ENCODE measurements at places on chromosomes 3 and 15. TPM values are rescaled to one million over a fixed set of nuclear protein-coding genes. Genes with fewer than 3 reads are reported as not detected.

DNA sequence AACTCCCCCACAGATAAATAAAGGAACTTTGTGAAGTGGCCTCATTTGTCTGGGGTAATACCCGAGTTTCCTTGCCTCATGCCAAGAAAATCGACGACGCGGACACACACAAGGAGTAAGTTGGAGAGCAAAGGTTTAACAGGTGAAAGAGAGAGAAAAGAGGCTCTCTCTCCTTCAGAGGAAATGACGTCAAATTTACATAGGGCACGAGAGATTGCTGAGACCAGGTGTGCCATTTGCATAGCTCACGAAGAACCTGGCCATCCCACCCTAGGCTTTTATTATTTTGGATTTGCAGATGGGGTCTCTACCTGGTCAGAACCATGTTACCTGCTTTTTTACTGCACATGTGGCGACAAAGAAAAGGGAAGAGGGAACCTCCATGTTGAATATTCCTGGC, 49.3 kb upstream of the IGF2BP2 start:
- no peak for DNase-seq

DNA sequence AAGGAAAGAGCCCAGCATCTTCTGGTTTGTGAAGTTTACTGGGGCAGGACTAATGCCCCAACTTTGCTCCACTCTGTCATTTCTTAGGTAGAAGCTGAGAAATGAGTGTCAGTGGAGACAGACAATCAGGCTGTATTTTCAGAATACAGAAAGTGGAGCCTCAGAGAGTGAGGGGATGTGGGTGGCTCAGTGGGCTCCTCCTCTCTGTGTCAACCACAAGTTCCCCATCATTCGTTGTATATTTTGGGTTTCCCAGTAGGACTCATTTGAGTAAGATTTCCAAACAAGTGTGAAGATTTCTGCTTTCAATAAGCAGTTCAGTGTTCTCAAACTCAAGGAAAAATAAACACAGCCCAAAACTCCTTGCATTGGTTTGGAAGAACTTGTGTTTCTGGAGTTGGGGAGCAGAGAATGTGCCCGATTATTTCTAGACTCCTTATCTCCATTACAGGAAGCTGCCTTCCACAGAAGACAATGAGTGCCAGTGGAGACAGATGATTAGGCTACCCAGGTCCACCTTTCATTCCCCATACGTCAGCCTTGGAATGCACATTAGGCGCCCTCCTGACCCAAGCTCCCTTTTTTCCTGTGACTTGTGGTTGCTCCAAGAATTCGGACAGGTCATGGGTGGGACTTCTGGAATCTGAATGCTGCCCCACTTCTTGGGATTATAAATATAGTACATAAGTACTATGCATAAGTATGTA, 792.1 kb upstream of the LMCD1 start:
- DNase-seq: no peak

- DNase-seq: no peak
Measured at GRCh38 chr3:138849222-138849940, 14.7 kb upstream of the PIK3CB start.

DNA sequence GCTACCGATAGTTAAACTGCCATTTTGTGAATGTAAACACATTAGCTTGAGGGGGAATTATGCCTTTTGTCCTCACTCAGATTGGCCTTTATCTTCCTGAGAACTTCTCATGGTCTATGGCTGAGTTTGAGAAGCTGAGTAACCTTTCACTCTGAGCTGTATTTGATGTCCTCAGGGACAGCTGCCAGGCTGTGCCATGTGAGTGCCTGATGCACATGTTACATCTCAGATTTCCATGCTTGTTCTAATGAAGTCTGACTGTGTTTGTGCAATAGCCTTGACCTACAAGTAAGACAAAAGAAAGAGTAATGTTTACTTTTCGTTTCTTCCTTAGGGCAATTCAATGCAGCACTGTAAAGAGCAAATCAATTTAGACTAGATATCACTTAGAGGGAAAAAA, 44.1 kb upstream of the ARL6 start:
- DNase-seq: no peak

GUCA1C gene
- total RNA-seq: not detected

DNA sequence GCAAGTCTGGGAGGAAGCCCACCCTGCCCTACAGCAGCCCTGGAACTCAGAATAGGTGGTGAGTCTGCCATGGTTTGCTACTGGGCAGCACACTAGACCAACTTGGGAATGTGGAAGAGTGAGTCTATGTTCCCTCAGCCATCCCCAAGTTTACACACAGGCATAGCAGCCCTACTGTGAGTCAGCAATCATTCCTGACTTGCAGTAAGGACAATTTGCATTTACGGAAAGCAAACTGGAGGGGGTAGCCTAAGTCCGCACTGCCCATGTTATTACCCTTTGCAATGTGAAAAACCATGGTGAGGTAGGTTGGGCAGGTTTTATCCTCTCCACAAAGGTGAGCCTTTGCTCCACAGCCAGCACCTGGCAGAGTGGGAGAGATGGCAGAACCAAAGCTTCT, 4.6 kb downstream of the TCTA start:
- DNase-seq: no peak

- no peak for DNase-seq
Measured at GRCh38 chr3:95718168-95718567, 1096.2 kb upstream of the EPHA6 start.

UQCRC1 gene
- 251 TPM for total RNA-seq

- DNase-seq: peak; percentile 96
Measured at GRCh38 chr3:184561061-184561912, at the start of gene EPHB3. Gene EPHB3 (plus strand): TSS chr3:184561785. CDS start chr3:184562236, 451 bp downstream.

DNA sequence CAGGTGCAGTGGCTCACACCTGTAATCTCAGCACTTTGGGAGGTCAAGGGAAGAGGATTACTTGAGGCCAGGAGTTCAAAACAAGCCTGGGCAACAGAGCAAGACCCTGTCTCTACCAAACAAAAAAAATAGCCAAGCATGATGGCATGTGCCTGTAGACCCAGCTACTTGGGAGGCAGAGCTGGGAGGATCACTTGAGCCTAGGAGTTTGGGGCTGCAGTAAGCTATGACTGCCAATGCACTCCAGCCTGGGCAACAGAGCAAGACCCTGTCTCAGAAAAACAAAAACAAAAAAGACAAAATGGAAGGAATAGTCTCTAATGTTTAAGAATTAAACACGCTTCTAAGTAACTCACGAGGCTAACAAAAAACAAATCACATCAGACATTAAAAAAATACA, 106.5 kb downstream of the DLG1 start:
- DNase-seq: no peak

GRCh38 chr3:97822359-97822775, 556 bp downstream of the CRYBG3 start:
- DNase-seq: peak; percentile 31

DNA sequence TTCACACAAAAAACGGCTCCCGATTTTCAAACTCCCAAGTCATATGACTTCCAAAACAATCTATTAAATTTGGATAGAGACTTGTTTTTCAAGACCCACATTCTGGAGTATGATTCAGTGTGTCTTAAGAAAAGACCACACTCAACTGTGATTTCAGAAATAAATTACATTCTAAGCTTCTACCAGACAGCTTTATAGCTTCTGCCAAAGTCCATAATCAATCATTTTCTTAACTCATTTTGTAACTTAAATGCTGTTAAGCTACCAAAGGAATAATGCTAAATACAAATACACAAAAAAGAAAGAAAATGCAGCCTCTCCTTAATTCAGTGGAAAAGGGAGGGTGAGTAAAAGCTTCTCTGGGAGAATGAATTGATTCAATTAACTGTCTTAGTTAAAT, 192.3 kb upstream of the P2RY1 start:
- DNase-seq: no peak

DNA sequence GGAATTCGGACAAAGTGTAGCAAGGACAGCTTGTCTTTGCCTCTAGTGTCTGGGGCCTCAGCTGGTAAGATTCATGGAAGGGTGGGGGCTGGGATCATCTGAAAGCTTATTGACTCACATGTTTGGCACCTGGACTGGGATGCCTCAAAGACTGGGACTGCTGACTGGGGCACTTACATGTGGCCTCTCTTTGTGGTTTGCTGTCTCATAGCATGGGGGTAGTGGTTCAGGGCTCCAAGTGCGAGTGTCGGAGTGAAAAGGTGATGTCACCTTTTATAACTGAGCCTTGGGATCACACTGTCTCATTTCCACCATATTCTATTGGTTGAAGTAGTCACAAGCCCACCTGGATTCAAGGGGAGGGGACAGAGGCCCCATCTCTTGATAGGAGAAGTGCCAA, 6.8 kb downstream of the MFSD1 start:
- DNase-seq: peak; percentile 28

DNA sequence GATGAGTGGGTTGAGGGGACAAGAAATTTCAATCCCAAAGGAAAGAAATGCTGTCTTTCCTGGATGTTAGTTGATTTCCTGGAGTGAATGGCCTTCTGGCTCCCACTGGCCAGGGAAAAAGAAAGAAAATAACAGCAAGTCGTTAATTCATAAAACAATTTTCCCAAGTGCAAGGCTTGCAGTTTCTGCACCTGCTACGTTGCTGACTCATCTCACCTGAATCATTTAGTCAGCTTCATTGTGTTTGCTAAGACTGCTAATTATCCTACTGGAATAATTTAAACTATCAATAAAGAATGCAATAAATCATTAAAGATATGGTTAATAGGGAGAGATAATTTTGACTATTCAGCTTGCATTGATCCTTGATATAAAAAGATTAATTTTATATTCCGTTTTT, 387.6 kb downstream of the ROBO2 start:
- DNase-seq: no peak

- no peak for DNase-seq
Measured at GRCh38 chr3:124850633-124851032, 36.5 kb downstream of the ITGB5 start.

GRCh38 chr3:120369037-120369467, 19.9 kb upstream of the LRRC58 start:
- no peak for DNase-seq

TNFSF10 gene
- total RNA-seq: 31.8 TPM

DNA sequence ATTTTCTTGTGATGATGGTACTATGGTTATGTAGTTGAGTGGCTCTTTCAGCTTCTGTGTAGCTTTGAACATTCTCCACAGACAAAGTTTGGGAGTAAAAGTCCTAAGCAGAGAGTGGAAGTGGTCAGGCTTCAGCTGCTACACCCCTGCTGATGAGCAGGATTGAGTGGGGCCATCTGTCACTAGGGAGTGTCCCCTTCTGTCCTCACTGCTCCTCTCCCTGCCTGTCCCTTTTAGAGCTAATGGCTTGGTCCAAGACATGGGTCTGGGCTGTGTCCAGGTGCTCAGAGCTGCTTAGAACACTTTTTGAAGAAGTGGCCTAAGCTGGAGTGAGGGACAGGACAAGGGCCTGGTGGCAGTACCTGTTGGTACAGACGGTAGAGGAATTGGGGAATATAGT, 15.1 kb downstream of the MYZAP start:
- DNase-seq: no peak

DNA sequence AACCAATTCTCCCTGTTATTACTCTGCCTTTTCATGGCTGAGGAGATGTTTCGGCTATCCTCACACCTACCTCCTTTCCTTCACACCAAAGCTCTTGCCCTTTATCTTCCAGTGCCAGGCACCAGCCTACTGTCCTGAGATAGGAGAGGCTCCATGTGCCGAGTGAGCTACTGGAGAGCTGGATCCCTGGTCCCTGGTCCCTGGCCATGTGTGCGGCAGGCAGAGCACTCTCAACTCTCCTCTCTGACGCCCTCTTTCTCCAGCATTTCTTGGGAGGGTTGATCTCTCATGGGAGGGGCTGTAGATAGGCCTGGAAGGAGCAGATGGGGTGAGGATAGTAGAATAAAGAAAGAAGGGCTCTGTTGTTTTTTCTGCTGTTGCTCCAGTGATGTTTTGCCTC, 277.1 kb upstream of the UMPS start:
- no peak for DNase-seq

SMCO1 gene
- total RNA-seq: not detected

CACNA2D2 gene
- 0.69 TPM for total RNA-seq

WDR49 gene
- not detected for total RNA-seq

DNA sequence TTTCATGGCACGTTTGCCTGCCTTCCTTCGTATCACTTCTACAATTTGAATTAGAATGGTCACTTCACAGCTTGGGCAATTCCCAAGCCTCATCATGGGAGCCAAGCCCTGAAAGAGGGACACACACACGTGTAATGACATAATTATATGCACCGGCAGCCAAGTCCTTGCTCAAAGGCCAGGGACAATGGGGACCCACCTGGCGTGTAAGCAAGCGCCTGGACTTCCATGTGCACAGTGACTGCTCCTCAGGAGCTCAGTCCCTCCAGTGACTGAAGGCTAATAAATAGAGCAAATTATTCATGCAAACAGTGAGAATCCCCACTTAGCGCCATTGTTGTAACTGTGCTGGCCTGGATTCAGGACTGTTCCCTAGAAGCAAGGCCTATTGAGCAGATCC, 115.1 kb downstream of the DNAJB8 start:
- DNase-seq: no peak
